ENCODE measurements at places on chromosomes 4 and X.
A peak's percentile ranks its signal among the peaks of the same experiment; 100 is the strongest.

GRCh38 chrX:133493366-133493765 is 78.1 kb upstream of the GPC4 start:
- DNase-seq: no peak

DNA sequence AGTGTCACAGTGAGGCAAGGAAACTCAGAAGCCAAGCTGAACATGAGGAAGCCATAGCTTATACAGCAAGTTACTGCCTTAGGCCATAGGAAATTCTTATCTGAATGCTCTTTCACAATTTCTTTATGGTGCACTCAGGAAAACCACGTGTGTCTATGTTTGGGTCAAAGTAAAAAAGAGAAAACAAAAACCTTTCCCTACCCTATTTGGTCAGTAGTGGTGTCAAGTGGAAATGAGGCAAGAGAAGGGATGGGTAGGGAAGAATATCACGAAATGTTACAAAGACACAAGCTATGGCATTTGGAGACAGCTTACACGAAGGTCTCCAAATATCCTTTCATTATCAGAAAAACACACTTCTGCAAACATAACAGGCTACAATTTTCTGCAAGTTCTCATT is 83.4 kb upstream of the INPP4B start:
- DNase-seq: no peak

DNA sequence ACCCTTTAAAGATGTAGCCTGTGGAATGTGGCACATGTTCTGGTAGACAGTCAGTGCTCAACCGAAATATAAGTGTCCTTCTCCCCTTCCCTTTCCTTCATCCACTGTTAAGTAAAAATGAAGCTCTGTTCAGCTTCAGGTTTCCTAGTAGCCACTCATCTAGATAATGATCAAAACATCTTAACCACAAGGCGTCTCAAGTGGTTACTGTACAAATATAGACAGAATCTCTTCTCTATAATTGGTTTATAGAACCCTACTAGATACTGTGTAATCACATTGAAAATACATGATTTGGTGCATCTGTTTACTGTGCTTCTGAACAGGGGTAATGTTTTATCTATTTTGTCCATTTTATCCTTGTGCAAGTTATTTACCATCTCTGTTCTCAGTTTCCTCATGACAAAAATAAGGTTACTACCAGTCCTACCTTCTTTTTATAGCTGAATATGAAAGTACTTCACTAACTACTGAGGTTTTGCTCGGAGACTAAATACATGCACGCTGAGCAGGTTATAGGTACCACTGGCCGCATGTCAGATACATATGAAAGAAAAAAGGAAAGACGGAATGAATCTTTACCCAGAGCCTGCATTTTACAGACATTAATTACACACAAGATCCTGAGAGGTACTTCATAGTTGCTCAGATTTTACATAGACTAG is 20.3 kb upstream of the SLC25A4 start:
- DNase-seq: no peak

- no peak for DNase-seq
Observed at GRCh38 chrX:19683817-19684216, 168.5 kb upstream of the MAP3K15 start.

DNA sequence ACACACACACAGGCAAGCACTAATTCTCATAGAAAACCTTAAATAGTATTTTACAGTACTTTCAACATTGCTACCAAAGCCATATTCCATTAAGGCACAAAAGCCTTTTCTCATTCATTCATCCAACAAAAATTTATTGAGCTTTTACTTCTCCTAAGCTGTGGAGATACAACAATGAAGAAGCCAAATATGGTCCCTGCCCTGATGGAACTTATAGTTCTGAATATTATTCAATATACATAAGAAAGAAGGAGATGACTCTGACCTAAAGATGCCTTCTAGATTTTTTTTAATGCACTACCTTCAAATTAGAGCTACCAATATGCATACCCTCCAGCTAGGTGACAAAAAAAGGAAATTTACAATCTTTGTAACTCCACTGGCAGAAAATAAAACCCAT is 90.0 kb upstream of the WDR44 start:
- DNase-seq: no peak

- no peak for DNase-seq
Observed at GRCh38 chr4:89316211-89316610, 8.6 kb upstream of the GPRIN3 start.

GRCh38 chr4:18536428-18536827 is 514.9 kb upstream of the LCORL start:
- DNase-seq: no peak

- DNase-seq: no peak
Observed at GRCh38 chrX:13115146-13115855, 70.9 kb upstream of the FAM9C start.

- DNase-seq: peak; percentile 14
Observed at GRCh38 chr4:168877511-168878491, 132.3 kb downstream of the CBR4 start.

DNA sequence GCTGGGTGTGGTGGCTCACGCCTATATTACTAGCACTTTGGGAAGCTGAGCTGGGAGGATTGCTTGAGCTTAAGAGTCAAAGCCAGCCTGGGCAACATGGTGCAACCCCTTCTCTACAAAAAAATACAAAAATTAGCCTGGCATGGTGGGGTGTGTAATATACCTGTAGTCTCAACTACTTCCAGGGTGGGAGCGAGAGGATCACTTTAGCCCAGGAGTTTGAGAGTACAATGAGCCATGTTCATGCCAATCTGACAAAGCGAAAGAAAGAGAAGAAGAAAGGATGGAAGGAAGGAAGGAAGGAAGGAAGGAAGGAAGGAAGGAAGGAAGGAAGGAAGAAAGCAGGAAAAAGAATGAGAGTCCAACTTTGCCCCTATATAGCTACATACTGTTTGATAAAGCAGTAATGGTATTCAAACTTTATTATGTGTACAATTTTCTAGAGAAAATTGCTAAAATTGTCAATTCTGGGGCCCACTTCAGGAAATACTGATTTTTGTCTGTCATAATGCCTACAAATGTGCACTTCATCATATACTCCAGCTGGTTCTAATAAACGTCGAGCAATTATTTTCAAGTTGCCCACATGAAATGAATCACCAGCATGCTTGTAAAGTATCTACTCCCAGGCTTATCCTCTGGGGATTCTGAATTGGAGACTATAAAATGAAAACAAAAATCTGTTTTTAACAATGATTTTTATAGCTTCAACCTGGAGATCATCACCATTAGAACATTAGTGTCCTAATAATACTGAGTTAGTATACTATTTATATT is 132.3 kb downstream of the NDST4 start:
- DNase-seq: no peak

- no peak for DNase-seq
Observed at GRCh38 chrX:7446815-7447214, 298.9 kb upstream of the PUDP start.

GRCh38 chr4:177573507-177573906 is 131.3 kb upstream of the AGA start:
- no peak for DNase-seq

DNA sequence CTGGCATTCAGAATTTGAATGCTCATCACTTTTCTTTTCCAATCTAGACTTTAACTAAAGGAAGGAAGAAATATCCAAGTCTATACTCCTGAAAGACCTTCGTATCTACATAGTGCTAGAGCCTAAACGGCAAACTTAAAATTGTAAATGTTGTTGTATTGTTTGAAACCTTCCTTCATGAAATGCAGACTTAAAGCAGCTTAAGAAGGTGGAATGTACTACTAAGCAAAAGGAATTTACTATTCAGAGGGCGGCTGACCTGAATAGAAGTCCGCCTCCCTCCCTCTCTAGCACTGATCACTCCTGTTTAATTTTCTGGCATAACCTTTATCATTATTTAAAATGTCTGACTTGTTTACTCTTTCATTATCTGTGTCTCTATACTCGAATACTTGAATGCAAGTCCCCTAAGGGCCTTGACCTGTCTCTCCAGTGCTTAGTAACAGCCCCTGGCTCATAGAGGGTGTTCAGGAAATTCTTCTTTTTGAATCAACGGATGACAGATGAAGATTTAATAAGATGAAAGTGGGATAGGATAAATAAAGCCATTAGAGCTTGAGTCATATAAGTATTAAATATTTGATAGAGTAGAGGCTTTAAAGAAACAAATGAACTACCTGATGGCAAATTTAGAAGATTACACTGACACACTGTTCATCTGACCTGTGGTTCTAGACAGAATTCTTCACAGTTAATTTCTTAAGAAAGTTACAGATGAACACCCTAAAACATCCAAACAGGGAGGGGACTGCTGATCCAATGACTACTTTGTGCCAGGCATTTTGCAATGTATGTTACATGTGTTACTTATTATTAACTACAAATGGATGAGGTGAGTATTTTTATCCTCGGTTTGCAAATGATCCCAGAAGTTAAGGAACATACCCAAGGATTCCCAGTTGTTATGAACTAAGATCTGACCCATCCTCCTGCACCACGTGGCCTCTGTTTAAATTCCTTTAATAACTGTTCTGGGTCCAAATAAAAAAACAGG is 20.2 kb upstream of the RBPJ start:
- no peak for DNase-seq

Measured in stimulated activated CD8-positive, alpha-beta memory T cell treated with anti-CD3 and anti-CD28 coated beads, Interleukin-4, amount 100 ng/mL, for 24 hours (primary cell).